ENCODE measurements at places on chromosomes 11 and 22.

GRCh38 chr22:17484608-17485007 lies 78.7 kb upstream of the SLC25A18 start:
- DNase-seq = no peak

GRCh38 chr11:91513734-91514133 lies 710.9 kb upstream of the FAT3 start:
- DNase-seq = no peak

- no peak for DNase-seq
These were observed 8.6 kb downstream of the SNAP29 start for GRCh38 chr22:20867179-20868024.

DNA sequence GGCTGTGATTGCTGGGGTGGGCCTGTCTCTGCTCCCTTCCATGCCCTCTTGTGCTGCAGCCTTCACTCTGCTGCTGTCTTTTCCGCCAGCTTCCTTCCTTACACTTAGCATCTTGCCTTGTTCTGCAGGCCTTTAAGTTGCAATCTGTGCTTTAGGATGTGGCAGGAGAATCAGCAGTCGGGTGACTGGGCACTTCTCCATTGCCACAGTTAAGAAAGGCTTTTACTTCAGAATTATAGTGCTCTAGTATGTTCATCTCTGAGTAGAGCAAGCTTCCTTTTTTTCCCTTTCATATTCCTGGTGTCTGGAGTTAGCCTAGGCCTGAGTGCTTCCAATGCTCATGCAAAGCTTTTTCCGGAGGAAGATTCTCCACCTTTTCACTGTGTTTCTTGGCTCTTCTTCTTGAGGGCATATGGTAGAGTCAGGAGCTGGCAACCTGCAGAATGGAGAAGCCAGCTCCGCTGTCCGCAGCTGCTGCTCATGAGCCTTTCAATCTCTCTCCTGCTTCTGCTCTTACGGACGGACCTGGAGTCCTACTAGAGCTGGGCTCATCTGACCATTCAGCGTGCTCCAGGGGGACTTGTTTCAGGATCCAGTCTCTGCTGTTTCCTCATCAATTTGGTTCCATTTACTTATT lies 20.2 kb downstream of the PPP6R2 start:
- no peak for DNase-seq

DNA sequence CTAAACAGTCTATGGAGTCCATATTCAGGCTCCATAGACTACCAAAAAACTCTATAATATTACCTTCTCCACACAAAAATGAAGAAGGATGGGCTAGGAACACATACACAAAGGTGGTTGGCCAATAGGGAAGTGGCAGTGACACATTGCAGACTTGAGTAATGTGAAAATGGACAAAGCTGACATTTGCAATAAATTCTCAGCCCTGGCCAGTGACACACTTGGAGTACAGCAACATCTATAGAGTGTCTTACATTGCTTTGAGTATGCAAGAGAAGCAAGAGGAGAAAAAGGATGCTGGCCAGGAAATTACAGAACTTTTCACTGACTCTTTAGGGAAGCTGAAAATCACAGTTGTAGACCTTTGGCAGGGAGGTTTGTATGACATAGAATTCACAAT lies 7.3 kb upstream of the OR52W1 start:
- DNase-seq = no peak

DNA sequence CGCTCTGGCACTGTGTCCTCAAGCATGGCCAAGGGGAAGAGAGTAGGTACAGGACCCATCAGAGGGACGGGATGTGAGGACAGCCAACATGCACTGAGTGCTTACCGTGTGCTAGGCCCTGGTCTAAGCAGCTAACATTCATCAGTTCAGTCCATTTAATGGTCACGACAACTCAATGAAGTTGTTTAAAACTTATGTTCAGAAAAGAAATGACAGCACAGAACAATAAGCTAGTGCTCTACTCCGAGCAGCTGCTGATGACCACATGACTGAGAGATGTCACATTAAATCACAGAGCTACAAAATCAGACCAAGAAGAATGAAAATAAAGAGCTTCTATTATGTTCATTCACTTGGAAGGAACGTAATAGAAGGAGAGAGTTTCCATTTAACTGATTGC lies 26.3 kb downstream of the PRDM10 start:
- DNase-seq = no peak

GRCh38 chr11:107864591-107864990 lies 6.0 kb upstream of the SLC35F2 start:
- no peak for DNase-seq

GRCh38 chr11:33935005-33935404 lies 43.1 kb upstream of the LMO2 start:
- DNase-seq = no peak

DNA sequence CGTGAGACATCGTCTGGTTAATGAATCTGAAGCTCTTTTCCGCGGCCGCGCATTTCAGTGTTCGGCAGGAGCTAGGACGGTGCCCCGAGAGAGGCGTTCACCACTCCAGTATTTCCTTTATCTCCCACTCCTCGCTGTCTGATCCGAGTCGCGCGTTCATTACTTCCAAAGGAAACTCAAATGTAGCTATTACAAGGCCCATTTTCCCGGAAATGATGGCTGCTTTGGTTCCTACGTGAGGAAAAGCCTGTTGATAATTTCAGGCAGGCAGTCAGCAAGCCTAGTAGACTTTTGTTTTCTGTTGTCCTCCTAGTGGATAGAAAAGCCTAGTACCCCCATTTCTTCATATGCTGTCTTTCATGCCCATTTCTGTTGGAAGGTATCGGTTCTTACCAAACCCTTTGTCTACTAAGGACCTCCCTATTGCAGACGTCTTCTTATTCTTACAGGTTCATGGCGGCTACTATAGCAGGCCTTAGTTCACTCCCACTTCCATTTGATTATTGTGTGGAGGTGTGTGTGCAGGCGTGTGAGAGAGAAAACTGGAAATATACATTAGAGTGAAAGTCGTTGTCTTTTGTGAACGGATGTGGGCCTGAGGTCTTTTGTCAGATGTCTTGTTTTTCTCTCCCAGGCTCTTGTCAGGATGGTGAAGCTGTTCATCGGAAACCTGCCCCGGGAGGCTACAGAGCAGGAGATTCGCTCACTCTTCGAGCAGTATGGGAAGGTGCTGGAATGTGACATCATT lies 737 bp downstream of the RBM4 start:
- peak; percentile 15 for DNase-seq

DNA sequence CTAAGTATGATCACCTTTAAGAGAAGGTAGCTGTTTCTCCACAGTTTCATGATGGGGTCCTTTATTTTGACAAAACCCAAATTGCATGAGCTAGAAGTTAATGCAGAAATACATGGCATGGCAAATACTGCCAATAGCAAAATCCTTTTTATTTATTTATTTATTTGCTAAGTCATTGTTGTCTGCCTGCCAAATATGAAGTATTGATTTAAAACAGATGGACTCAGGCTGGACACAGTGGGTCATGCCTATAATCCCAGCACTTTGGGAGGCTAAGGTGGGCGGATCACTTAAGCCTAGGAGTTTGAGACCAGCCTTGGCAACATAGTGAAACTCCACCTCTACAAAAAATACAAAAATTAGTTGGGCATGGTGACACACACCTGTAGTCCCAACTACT lies 52.4 kb downstream of the LARGE2 start:
- no peak for DNase-seq

- DNase-seq = no peak
These were observed 1.9 kb upstream of the ARHGEF12 start for GRCh38 chr11:120334332-120334731.

GRCh38 chr11:119057000-119057769 lies at the start of gene HYOU1:
HYOU1 (minus strand) TSS chr11:119057205; CDS start chr11:119056160, 1,045 bp downstream.
- peak; percentile 94 for DNase-seq

DNA sequence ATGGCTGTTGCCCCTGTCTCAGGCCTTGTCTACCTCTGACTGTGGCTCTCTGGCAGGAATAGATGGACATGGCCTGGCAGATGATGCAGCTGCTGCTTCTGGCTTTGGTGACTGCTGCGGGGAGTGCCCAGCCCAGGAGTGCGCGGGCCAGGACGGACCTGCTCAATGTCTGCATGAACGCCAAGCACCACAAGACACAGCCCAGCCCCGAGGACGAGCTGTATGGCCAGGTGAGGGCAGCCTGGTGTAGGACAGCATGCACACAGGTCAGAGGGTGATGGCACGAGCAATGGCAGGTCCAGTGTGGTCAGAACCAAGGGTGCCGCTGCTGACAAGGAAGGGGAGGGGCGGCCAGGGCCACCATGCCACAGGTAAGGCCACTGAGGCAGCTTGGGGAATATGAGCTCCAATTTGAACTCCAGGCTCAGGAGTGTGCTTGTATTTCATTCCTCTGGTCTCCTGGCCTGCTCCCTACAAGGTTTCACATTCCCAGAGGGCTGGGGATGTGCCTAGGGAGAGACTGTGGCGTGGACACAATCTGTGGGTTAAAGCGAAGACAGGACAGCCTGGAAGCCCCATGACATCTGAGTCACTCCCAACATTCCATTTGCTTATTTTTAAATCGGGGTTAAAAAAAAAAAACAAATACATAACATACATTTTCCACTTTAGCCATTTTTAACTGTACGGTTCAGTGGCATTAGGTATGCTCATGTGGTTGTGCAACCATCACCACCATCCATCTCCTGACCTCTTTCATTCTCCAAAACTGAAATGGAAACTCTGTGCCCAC lies 562 bp downstream of the FOLR3 start:
- no peak for DNase-seq

- DNase-seq = peak; percentile 17
These were observed 679 bp downstream of the TUG1 start for GRCh38 chr22:30969532-30970355.

DNA sequence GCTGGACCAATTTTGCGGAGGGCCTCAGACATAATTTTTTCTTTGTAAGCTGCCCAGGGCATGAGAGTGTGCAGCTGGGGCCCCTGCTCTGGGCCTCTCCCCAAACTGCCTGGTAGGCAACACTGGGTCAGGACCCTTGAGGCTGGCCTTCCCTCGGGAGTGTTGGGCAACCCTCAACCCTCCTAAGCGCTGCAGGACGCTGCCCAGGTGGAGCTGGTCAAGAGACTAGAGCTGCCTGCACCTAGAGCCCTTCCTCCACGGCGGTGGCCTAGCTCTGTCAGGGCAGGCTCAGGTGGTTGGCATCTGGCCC lies 505 bp upstream of the TMEM132A start:
- no peak for DNase-seq

GRCh38 chr11:134691985-134692384 lies 279.9 kb upstream of the B3GAT1 start:
- no peak for DNase-seq

- DNase-seq = no peak
These were observed 17.8 kb downstream of the ZFP91 start for GRCh38 chr11:58596621-58597020.

DNA sequence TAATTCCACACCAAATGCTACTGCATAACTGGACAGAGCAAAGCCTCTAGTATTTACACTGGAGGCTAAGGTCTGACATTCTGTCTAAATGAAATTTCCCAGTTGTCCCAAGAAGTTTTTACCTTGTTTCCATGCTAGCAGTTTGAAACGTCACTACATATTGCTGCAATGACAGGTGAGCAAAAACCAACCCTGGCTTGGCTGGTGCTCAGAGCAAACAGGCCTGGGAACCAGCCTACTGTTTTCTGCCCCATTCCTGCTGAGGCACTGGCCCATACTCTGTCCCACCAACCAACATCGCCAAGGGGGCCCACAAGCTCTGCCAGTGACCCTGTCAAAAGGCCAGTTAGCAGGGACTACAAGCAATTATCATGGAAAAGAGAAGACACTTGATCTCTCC lies 131.1 kb downstream of the MPPED2 start:
- DNase-seq = no peak

GRCh38 chr11:10943968-10944367 lies 86.1 kb upstream of the ZBED5 start:
- DNase-seq = no peak

DNA sequence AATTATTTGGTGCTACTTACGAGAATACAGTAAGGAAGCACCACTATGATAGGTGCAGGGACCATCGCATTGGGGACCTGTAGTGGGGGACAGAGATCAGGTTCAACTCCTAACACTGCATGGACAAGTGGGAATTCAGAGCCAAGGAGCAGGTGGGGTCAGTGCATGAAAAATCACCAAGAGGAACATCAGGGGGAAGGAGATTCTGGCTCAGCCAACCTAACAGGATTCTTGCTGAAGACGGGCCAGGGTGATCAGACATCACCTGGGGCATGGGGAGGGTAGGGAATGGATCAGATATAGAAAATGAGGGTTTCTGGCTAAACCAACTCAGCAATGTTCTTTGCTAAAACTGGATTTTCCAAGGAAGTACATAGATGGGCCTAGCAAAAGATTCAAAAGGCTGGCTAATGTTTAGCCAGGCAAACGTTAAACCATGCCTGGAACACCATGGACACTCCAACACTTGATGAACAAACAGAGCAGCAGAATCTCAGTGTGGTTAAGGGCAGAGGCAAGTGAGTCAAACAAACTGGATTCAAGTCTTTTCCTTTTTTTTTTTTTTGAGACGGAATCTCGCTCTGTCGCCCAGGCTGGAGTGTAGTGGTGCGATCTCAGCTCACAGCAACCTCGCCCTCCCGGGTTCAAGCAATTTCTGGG lies 70.0 kb downstream of the MICAL3 start:
- DNase-seq = no peak

GRCh38 chr11:77340501-77340900 lies 39.0 kb upstream of the GDPD4 start:
- DNase-seq = no peak

GRCh38 chr11:26780376-26781085 lies 58.7 kb upstream of the SLC5A12 start:
- no peak for DNase-seq

GRCh38 chr11:32830413-32830738 lies 649 bp downstream of the PRRG4 start:
- DNase-seq = no peak
